ENCODE measurements at places on chromosomes 4 and X.
A peak's percentile ranks its signal among the peaks of the same experiment; 100 is the strongest.

GRCh38 chr4:91758487-91758886, 545.3 kb upstream of the GRID2 start:
- DNase-seq = no peak

- no peak for DNase-seq
These were observed 83.5 kb downstream of the CDS1 start for GRCh38 chr4:84666439-84666838.

GRCh38 chr4:124105212-124105611, 607.3 kb downstream of the ANKRD50 start:
- DNase-seq = no peak

DNA sequence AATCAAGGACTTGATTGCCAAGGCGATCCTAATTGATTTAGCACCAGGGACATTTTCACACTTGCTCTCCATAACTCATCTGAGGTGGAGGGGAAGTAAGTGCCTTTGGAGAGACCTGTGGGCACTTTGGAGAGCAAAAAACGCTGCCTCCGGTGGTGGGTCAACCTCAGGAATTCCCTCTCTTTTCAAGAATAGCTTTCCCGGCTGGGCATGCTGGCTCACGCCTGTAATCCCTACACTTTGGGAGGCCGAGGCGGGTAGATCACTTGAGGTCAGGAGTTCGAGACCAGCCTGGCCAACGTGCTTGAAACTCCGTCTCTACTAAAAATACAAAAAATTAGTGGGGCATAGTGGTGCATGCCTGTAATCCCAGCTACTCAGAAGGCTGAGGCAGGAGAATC, 49.2 kb downstream of the PRPS1 start:
- no peak for DNase-seq

DNA sequence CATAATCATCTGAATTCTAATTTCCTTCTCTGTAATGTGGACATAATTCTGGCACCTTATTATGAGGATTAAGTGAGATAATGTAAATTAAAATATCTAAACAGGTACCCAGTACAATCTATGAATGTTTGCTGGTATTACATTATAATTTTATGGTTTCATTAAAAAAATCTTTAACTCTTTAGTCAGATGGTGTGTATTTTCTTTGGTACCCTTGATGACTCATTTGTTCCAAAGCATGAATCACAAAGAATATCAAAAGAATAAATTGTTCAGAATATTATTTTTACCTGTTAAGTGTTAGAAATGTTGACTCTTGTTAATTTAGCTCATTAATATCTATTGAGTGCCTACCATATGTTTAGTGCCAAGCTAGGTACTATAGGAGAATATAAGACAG, 74.3 kb downstream of the SNX25 start:
- no peak for DNase-seq

DNA sequence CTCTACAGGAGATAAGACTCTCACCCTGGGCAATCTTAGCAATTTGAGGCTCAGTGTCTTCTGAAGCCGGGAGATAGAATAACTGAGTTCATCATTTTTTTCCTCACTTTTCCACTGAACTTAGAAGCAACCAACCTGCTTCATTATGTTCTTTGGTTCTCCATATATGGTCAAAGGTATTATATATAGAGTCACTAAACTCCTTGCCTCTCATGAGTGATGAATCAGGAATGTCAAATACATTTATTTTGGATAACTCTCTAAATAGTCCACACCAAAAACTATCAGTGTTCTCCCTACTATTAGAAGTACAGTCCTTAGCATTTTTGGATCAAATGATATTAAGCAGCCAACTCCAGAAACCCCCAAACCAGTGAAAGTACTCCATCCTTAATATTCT, 421.5 kb upstream of the EPHA5 start:
- no peak for DNase-seq

GRCh38 chr4:78360466-78360865, 191.1 kb upstream of the ANXA3 start:
- no peak for DNase-seq

DNA sequence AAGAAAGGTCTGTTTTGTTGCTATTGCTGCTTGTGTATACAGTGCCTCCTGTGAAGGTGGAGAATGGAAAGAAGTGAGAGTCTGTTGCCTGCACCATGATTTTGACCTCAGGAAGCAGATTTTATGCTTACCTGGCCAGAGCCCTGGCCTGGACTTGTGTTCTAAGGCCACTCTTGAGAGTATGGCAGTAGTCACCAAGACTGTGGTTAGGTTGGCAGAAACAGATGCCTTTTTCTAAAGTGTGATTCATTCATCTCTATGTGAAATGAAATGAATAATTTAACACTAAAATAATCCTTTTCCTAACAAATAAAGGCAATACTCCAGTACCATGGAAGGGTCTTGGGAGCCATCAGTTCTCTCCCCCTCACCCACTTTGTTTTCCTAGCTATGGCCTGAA, 161.8 kb downstream of the DCLK2 start:
- DNase-seq = no peak

DNA sequence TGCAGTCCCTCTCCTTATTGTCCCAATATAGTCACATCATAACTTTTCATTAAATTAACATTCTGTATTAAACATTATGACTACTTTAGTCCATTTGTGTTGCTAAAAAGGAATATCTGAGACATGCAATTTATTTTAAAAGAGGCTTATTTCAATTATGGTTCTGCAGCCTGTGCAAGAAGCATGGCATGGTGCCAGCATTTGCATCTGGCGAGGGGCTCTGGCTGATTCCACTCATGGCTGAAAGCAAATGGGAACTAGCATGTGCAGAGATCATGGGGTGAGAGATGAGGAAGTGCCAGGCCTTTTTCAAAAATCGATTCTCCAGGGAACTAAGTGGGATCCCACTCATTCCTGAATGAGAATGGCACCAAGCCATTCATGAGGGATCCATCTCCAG, 476.3 kb upstream of the RPS6KA3 start:
- no peak for DNase-seq

DNA sequence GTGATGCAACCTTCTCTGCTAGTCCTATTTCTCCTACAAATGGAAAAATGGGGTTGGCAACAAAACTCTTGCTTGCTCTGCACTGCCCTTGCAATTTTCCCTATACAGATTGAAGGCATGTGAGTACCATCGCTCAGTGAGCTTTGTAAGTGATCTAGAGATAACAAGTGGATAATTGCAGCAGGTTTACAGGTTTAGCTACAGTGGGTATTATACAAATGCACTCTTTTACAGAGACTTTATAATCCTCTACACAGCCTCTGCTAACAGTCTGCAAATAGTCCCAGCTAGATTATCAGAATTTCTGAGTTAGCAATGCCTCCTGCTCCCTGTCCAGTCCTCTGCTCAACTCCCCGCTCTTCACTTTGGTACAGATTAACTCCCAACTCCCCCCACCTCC, 11.1 kb downstream of the LEF1 start:
- DNase-seq = no peak

GRCh38 chr4:153197301-153197700, 6.9 kb upstream of the TRIM2 start:
- no peak for DNase-seq

DNA sequence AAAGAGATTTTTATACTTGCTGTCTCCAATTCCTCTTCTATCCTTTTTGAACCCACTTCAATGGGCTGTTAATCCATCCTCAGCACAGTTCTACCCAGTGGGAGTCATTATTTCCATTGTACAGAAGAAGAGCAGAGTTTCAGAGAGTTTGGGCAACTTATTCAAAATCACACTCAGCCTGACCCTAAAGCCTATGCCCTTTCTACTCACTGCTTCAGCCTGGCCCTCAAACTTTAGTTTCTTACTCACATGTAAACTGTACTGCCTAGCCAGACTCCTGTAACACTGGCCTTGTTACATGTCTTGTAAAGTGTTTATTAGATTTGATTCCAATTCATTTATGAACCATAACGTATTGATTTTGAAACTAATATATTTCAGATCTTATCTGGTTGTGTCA, 25.1 kb upstream of the USO1 start:
- no peak for DNase-seq

GRCh38 chrX:71615954-71616353, 2.4 kb downstream of the CXCR3 start:
- no peak for DNase-seq

- DNase-seq = no peak
These were observed 433.7 kb upstream of the AMOT start for GRCh38 chrX:113274345-113274744.

DNA sequence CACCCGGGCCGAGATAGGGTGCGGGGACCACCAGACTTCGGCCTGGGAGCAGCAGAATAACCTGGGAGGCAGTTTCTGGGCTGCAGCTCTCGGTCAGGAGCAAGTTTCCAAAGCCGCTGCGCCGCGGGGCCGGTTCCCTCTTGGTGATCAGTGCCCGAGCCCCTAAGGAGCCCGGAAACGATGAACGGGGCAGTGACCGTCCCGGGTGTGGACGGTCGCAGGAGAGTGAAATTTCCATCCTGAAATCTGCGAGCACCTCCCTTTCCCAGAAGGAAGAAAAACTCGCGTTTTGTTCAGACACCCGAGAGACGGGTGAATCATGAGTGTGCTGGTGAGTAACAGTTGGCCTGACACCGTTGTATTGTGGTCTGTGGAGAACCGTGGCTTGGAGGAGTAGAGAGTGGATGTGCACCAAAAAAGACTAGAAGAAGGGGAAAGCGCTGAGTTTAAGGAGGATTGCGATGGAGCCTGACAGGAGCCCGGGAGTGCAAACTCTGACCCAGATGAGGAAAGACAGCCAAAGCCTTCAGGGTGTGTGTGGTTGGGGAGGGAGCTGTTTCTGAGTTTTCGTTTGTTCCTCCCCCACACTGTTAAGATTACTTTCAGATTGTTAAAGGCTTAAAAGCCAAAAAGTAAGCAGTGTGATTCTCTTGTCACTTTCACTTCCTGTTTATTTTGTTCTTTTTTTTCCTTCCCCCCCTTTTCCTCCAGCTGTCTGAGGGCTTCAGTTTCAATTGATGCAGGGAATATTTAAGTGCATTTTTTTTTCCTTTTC, 828 bp downstream of the MCUB start:
- DNase-seq = peak; percentile 29

DNA sequence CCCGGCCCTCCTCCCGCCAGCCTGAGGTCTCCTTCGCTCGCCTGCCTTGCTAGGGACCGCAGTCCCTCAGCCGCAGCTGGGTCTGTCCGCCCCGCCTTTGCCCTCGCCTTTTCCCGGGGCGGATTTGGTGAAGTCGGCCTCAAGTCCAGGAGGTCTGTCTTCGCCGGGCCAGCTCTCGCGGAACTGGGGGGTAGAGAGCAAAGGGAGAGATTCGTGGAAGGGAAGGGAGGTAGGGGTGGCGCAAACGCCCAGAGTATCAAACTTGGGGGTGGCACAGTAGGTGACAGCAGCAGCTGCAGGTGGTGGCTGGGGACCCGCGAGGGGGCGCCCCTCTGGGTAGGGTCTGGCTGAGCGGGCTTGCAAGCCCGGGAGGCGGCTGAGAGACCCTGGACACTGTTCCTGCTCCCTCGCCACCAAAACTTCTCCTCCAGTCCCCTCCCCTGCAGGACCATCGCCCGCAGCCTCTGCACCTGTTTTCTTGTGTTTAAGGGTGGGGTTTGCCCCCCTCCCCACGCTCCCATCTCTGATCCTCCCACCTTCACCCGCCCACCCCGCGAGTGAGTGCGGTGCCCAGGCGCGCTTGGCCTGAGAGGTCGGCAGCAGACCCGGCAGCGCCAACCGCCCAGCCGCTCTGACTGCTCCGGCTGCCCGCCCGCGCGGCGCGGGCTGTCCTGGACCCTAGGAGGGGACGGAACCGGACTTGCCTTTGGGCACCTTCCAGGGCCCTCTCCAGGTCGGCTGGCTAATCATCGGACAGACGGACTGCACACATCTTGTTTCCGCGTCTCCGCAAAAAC, at the start of gene NPY2R:
Gene NPY2R, plus strand, starts transcription at position 379 of the 797 bp plus-strand sequence. CDS start 5,304 bp downstream, outside the sequence.
- no peak for DNase-seq

DNA sequence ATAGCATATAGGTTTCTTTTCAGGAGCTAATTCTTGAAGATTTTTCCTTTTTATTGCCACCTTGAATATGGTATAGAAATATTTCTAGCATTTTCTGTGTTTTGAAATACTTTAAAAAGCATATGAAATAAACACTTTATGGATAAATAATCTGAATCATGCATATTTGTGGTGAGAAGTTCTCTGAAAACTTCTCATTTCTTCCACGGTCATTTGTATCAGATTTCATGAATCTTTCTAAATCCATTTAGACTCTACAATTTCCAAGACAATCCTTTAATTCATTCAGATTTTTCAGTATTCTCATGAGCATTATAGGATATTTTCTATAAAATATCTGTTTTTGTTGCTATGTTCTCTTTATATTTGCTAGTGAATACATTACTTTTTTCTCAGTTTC, 16.2 kb upstream of the CA5B start:
- no peak for DNase-seq

GRCh38 chr4:143381189-143382118, 44.8 kb downstream of the GAB1 start:
- peak; percentile 28 for DNase-seq

DNA sequence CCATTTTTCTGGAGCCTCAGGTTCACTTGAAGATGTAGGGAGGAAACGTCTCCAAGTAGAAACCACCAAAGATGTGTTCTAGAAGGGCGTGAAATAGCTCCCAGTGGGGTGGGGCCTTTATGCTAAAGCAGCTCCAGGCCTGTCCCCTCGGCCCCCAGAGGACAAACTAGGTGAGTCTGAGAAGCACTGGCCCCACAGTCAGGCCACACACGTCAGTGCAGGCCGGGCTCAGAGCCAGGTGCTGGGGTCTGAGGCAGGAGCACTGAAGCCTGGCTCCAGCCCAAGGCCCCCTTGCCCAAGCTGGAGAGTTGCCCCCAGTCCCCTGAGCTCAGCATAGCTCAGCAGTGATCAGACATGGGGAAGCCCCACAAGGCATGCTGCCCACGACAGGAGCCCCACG, 95.4 kb upstream of the PSAPL1 start:
- no peak for DNase-seq

DNA sequence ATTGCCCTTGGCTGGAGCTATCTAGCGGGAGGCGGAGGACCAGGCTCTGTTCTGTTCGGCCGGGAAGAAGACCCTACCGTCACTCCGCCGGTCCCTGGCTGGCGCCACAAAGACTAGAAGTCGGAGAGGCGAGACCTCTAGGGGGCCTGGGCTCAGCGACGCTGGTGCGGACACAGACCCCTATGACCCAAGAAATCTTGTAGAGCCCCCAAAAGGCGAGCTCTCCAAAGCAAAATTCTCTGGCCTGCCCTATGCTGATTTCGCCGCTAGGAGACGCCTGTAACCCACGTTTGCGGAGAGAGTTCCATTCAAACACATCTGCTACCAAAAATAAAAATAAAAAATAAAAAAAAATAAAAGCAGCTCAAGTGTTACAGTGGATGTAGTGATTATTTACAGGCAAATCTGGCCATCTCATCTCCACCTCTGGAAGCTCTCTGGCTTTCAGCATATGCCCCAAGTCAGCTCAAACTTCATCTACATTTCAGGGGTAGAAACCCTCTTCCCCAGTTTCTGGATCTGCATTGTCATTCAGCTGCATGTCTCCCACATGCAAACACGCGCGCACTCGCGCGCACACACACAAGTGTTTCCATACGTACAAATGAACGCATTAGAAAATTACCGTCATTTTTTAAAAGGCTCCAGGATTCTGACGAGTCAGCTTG, 2.4 kb upstream of the PCDH10 start:
- DNase-seq = peak; percentile 45

GRCh38 chrX:23662187-23662586, 5.1 kb upstream of the PRDX4 start:
- no peak for DNase-seq

GRCh38 chr4:123528501-123529277, 132.1 kb downstream of the SPRY1 start:
- DNase-seq = no peak

Data from HEK293T (cell line).